Activated CD8-positive, alpha-beta memory T cell treated with anti-CD3 and anti-CD28 coated beads for 36 hours (primary cell): ENCODE measurements at places on chromosomes 2 and 18. TPM values are rescaled to one million over a fixed set of nuclear protein-coding genes. Genes with fewer than 3 reads are reported as not detected.

SPP2 gene
- total RNA-seq = not detected

MYOM1 gene
- 0.91 TPM for total RNA-seq

MYO1B gene
- 11.2 TPM for total RNA-seq

UBXN4 gene
- total RNA-seq = 85.0 TPM

IHH gene
- not detected for total RNA-seq

CCDC74B gene
- 0.70 TPM for total RNA-seq

ATP6V1C2 gene
- total RNA-seq = not detected

CYRIA gene
- 0.95 TPM for total RNA-seq

SLC9A4 gene
- total RNA-seq = 0.06 TPM

SP110 gene
- 51.0 TPM for total RNA-seq

KCNS3 gene
- not detected for total RNA-seq

COL5A2 gene
- 1.4 TPM for total RNA-seq

LIPG gene
- 0.08 TPM for total RNA-seq

SLC8A1 gene
- total RNA-seq = 0.23 TPM

KCNG2 gene
- total RNA-seq = not detected

HDLBP gene
- total RNA-seq = 293 TPM
